Activated CD4-positive, CD25-positive, alpha-beta regulatory T cell treated with anti-CD3 and anti-CD28 coated beads, Interleukin-2, amount 50 U/mL, for 24 hours (primary cell): ENCODE measurements at places on chromosomes 1 and 21.

GRCh38 chr1:235265900-235266299 is 62.1 kb downstream of the ARID4B start:
- no peak for ATAC-seq

GRCh38 chr1:33824971-33825370 is 38.9 kb upstream of the HMGB4 start:
- no peak for ATAC-seq

- no peak for ATAC-seq
Measured at GRCh38 chr1:44705938-44706337, 25.0 kb downstream of the RNU5D-1 start.

- ATAC-seq = no peak
Measured at GRCh38 chr1:230010603-230011332, 56.3 kb upstream of the GALNT2 start.

- no peak for ATAC-seq
Measured at GRCh38 chr1:31736675-31737074, 27.5 kb downstream of the ADGRB2 start.

DNA sequence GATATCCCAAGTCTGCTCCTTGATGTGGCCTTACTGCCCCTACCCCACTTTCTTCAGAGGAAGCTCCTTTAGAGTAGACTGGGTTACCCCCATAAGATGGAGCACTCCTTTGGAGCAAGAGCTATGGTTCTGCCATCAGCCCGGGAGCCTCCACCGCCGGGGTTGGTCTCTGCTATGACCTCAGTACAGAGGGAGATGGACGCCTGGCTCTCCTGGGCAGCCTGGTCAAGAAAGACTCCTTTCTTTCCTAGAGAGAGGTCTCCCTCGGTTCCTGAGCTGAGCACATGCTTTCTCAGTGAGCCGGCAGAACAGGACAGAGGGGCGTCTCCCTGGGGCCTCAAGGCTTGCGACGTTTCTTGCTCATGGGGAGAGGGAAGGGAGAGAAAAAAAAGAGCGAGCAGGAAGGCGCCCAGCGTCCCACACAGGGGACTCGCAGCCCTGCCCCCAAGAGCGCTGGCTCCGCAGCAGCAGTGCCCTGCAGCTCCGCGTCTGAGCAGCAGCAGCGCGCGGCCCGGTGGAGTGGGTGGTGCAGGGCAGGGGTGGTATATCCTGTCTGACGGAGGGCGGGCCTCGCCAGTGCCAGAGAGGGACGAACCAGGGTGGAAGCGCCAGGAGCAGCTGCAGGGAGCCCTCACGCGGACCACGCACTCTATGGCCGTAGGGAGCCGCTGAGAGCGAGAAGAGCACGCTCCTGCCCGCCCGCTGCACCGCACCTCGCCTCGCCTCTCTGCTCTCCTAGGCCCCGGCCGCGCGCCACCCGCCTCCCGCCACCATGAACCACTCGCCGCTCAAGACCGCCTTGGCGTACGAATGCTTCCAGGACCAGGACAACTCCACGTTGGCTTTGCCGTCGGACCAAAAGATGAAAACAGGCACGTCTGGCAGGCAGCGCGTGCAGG is at the start of gene PKP1:
PKP1 (plus strand) TSS at position 576 of the 899 bp plus-strand sequence; CDS start at position 773, 197 bp downstream.
- peak; percentile 45 for ATAC-seq

DNA sequence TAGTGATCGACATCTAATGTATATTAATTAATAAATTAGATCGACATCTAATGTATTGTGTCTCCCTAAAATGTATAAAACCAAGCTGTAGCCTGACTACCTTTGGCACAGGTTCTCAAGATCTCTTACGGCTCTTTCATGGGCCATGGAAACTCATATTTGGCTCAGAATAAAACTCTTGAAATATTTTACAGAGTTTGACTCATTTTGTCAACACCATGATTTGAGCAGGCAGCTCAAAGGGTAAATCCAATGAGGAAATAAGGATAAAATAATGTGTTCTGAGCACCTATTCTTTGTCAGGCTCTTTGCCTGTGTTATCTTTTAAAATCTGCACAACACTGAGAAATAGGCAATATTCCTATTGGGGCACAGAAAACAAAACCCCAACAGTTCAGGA is 223.4 kb upstream of the DUSP10 start:
- no peak for ATAC-seq

GRCh38 chr1:174800876-174801275 is 198.9 kb upstream of the CACYBP start:
- no peak for ATAC-seq

- no peak for ATAC-seq
Measured at GRCh38 chr1:202858331-202858730, 30.6 kb downstream of the RABIF start.

DNA sequence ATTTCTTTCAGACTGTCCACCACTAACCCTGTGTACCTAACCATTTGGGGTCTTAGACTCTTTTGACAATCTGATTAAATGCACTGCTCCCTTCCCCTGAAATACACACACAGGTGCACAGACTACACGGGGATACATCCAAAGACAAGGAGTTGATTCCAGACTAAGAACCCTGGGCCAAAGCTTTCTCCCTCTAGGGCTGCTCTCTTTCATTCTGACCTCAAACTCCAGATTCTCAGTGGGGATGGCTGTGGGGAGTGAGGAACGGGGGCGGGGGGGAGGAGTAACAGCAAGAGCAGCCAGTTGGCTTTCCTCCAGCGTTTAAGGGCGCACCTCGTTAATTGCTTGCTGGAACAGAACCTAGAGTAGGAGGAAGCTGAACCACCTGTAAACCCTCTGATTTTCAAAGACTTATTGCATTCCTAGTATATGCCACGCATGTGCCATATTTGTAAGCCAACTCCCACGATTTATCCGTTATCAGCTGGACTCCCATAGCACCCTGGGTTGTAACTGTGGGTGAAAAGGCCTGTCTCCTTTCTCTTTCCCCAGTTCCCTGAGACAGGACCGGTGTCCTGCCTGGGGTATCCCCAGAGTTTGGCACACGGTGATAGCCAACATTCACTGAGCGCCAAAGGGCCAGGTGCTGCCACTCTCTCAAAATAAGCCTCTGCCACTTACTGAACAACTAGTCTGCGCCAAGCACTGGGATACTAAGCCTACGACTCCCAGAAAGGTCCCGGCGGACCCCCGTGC is 920 bp downstream of the MTHFR start:
- ATAC-seq = no peak

- peak; percentile 38 for ATAC-seq
Measured at GRCh38 chr1:165851034-165851658, 23.7 kb downstream of the UCK2 start.

- peak; percentile 45 for ATAC-seq
Measured at GRCh38 chr1:236284291-236284721, 2.5 kb upstream of the ERO1B start.

DNA sequence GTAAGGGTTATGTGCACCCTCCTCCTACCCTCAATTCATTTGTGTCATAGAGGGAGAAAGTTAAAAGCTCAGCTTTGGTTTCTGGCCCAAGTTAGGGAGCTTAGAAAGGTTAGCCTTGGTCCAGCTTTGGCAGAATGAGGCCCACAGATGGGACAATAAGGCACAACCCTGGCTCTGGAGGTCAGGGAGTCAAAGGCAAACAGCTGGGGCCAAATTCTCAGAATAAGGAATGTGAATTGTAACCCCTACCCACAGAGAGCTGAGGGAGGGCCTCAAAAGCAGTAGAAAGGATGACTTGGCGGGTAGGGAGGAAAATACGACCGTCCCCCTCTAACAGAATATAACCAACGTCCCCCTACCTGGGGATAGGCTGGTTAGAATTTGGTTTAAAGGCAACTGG is 9.0 kb downstream of the CERS2 start:
- ATAC-seq = no peak

- no peak for ATAC-seq
Measured at GRCh38 chr1:231724876-231725647, 98.5 kb downstream of the DISC1 start.

- ATAC-seq = no peak
Measured at GRCh38 chr1:215004121-215004827, 78.3 kb upstream of the KCNK2 start.

GRCh38 chr1:195019385-195019784 is 1588.9 kb downstream of the KCNT2 start:
- ATAC-seq = no peak

GRCh38 chr1:224783006-224783651 is 146.3 kb upstream of the DNAH14 start:
- ATAC-seq = no peak

DNA sequence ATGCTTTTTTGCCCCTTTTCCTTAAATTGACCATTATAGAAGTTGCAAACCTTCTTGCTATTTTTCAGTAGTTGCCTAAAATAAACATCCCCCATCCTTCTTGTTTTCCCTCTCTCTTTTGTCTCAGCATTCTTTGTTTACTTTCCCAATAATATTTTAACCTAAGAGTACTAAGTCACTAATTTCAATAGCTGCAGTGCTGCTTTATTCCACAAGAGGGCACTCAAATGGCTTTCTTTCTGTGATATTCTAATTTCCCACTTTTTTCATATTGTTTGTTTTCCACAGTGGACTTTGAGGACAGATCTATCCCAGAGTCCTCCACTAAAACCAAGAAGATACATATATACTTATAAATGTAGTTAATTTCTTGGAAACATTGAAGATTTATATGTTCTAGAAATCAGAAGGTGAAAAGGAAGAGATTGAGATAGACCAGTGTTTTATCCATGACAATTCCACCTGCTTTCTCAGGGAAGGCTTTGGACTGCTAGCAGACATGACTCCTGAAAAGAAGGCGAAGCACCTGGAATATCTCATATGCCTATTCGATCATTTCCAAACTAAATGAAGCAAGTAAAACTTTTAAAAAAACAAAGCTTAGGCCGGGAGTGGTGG is 104.8 kb upstream of the GRIK1 start:
- no peak for ATAC-seq

DNA sequence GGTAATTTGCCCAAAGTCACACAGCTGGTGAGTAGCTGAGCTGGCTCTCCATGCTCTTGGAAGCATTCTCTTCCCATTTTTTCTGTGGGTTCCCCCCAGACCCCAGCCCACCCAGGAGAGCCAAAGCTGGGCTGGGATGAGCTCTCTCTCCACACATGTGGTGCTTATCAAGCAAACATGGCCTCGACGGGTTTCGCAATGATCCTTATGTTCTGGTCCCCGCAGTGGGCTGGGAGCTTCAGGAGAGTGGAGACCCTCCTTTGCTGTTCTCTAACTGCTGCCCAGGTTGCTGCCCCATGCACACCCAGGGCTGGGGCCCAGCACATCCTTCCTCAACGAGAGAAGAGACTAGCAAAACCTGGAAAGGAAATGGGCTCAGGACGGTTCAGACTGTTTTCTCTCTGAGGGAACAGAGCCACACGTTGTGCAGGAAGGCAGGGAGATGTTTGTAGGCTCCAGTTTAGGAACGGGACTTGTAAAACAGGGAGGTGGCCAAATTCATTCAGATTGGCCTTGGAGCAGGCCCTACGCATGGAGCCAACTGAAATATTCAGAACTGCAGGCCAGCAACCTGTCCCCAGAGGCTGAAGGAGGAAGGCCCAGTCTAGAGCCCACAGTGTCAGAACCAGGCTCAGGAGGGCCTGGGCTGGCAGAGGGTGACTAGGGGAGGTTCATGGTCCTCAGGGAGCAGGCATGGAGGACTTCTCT is 27.2 kb upstream of the CSF1 start:
- no peak for ATAC-seq

DNA sequence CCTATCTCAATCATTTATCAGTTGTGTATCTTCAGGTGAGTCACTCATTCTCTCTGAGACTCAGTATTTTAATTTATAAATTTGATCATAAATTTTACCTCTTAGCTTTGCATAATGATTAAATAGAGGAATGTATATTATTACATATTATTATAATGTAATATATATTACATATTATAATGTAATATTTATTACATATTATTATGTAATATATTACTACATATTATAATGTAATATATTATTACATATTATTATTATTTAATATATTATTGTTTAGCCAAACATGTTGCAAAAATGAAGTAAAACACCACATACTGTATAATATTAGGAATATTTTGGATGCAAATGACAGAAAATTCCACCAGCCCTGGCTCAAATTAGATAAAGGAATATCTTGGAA is 104.7 kb upstream of the NFIA start:
- no peak for ATAC-seq

- no peak for ATAC-seq
Measured at GRCh38 chr1:85440612-85441011, 24.3 kb downstream of the DDAH1 start.

- no peak for ATAC-seq
Measured at GRCh38 chr1:194512957-194513356, 1326.5 kb upstream of the B3GALT2 start.

DNA sequence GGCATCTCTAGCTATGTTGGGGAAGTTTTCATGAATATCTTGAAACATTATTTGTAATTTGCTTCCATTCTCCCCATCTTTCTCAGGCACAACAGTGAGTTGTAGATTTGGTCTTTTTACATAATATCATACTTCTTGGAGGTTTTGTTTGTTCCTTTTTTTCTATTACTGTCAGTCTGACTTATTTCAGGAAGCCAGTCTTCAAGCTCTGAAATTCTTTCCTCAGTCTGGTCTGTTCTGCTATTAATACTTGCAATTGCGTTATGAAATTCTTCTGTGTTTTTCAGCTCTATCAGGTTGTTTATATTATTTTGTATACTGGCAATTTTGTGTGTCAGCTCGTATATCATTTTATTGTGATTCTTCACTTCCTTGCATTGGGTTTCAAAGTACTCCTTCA is 424.6 kb upstream of the PTBP2 start:
- ATAC-seq = no peak
